ENCODE measurements at places on chromosomes 7 and 10.

DNA sequence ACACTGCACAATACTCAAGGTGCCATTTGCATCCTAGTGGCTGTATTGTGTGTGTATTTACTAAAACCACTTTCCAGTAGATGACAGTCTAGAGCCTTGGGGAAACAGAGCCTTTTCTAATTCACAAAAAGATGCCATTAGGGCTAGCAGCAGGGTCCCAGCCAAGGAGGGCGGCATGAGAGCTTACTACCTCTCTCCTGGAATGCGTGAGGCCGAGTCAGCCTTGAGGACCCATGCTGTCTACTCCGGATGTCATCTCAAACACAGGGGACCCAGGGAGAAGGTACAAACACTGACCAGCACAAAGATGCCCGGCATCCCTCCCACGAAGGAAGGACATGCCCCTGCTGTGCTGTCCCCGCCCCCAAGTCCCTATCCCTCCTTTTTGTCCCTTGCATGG, 65.5 kb downstream of the CYCS start:
- DNase-seq, result no peak

DNA sequence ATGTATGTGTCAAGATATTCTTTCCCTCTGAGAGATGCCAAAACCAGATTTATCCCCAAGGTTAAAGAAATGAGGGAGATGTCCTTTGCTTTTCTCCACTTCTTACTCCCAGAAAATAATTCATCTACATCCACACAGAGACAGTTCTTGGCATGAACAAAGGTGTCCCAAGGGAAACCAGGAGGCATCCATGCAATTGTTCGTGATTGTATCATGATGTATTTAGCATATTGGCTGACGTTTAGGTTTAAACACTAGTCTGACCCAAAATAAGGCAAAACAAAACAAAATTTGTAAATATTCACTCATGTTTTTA, 223.9 kb downstream of the C7orf25 start:
- DNase-seq, result no peak

DNA sequence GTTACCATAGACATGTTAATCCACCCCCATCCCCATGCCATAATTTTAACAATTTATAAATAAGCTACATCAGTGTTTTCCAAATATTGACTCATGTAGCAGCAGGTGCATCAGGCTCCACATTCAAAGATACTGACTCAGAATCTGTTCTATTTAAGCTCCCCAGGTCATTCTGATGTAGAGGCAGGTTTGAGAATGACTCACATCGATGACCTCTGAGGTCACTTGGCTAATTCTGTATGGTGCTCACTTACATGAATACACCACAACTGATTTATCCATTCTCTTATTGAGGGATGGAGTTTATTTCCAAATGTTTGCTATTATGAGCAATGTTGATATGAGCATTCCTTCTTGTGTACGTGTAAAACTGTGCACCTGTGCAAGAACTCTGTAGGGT, 1159.0 kb downstream of the TYW1 start:
- no peak for DNase-seq

- DNase-seq, result no peak
Measured at GRCh38 chr10:77857272-77857671, 69.3 kb downstream of the DLG5 start.
